Globus pallidus (tissue), 1 donor: ENCODE measurements at places on chromosomes 12 and 14.

DNA sequence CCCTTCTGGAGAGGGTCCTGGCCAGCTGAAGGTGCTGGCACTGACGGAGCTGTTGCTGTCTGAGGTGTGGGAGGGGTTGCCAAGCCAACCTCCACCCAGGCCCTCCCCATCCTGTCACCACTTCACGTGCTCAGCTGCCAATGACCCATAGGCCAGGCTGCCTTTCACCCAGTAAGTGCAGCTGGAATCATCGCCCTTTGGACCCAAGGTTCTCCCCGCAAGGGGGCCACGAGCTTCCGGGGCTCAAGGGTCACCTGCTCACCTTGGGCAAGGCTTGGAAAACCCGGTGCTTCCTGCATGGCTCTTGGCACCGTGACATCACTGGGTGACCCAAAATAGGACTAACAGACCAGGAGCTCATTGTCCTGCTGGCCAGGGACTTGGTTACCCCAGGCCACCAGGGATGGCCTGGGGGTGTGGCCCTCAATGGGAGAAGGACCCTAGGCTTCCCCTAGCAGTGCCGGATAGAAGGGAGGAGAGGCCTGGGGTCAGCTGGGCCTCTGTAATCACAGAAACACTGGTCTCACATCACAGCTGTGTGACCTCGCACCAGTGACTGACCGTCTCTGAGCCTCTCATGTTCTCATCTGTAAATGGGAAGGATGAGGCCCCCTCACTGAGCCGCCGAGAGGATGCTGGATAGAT, 51.3 kb downstream of the CCDC85C start:
- no peak for DNase-seq

- DNase-seq = no peak
These were observed 794 bp downstream of the HOXC13 start for GRCh38 chr12:53939141-53940108.

DNA sequence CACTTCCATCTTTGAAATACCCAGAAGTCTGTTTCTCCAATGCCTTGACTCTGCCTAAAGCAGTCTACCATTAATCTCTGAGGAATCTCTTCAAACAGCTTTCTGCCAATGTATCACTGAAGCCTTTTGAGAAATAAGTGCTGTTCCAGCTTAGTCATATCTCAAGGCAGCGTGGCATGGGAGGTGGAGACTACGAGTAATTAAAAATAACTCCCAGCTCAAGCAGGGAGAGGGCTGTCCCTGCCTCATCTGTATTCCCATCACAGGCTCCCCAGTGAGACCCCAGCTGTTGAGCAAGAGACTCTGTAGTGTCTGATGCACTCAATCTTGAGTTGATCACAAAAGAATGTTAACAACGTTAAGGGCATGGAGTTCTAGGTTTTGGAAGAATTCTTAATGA, 700.6 kb downstream of the DIO2 start:
- DNase-seq = no peak

DNA sequence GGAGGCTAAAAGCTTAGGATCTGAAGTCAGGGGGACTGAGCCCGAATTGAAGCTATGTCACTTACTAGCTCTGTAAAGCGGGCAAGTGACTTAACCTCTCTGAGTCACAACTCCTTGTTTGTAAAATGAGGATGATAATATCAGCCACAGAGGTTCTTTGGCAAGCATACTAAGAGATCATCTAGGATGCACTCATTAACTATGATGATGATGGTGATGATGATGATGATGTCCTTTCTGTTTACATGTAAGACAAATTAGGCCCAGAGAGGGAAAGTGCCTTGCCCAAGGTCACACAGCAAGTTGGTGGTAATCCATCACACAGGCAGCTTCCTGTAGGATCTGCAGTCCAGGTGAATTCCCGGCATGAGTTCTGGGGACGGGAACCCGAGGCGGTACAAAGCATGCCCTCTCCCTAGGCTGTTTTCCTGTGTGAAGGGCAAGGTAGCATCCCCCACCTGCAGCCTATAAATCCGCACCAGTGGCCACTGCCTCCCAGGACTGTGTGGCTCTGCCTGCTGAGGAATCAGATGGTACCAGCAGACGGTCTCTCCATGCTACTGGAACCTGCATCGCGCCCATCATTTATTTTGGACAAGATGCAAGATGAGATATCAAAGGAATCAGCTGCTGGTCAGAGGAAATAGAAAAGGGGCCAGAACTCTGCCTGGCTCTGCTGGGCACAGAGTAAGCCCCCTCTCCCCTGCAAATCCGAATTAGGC, 55.2 kb downstream of the MAP1LC3B2 start:
- DNase-seq = no peak

DNA sequence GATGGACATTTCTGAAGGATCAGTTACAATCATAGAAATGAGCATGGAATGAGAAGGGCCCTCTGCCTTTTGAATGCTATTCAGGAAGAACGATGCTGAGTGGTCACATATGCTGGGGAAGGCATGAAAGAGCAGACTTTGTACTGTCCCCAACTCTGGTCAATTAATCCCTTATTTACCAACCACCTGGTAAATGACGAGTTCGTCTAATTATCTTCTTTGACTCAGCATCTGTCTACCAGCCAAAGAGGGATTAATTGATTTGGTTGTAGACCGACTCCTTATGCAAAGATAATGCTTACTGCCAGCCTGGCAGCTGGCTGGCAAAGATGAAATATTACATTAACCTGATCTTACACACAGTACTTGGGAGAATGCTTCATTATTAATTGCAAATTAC, 152.2 kb downstream of the CHST11 start:
- no peak for DNase-seq
